ENCODE measurements at places on chromosomes 3 and 15.

DNA sequence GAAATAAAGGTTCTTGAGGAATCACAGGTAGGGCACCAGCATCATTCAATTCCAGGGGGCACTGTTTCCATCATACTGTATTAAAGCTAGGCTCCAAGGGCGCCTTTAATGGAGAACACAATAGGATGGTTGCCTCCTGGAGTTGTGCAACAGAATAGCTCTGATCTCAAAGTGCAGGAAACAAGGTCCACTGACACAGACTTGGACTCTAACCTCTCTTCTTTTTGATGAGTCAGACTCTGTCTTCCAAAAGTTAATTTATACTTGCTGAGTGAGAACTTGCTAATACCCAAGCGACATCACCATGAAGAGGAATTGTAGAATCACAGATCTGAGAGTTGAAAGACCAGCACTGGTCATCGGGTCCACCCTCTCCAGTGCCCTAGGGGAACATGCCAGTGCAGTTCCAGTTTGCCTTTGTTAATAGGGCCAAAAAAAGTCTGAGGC lies 94.4 kb upstream of the PHLDB2 start:
- no peak for DNase-seq

GRCh38 chr15:74826364-74826819 lies at the start of gene CPLX3:
CPLX3 (plus strand) TSS chr15:74826627; CDS start chr15:74826704, 77 bp downstream.
- DNase-seq: no peak

- DNase-seq: no peak
These were observed 309.7 kb upstream of the TPRG1 start for GRCh38 chr3:188861842-188862744.

DNA sequence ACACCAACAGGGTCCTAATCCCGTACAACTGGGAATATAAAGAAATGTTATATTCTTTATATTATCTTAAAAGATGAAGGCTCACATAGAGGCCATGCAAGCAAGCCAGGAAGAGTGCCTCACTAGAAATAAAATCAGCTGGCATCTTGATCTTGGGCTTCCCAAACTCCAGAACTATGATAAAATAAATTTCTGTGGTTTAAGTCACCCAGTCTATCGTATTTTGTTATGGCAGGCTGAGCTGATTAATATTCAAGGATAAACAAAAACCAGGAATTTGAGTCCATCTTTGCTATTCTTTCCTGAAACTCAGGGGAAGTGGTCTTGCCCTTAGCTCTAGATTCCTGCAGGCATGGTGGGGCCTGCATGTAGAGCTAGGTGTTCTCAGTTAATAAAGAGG lies 42.7 kb downstream of the ATOSA start:
- no peak for DNase-seq

- no peak for DNase-seq
These were observed 21.6 kb downstream of the RPL22L1 start for GRCh38 chr3:170848292-170848917.

GRCh38 chr3:39284457-39284881 lies 4.6 kb upstream of the CX3CR1 start:
- DNase-seq: no peak

DNA sequence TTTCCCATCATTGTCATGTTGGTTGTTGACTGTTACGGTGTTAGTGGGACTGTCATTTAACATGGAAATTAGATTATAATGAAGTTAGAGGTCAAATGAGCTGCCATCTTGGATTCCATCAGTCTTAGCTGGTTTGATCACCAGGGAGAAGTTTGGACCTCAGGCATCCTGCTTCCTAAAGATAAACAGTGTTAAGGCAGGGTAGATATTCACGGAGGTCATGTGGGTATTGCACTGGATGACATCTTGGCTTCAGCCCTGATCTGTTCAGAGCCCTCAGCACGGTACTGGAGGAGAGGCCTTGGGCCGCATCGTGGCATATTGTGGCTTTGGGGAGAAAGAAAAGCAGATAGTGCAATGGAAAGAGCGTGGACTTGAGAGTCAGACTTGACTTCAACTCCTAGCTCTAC lies 11.1 kb upstream of the MUC20 start:
- DNase-seq: no peak

- DNase-seq: no peak
These were observed 120.5 kb upstream of the SAMMSON start for GRCh38 chr3:69879051-69879450.

GRCh38 chr15:65210770-65211481 lies at the start of gene CILP:
CILP (minus strand) TSS chr15:65211473; CDS start chr15:65209755, 1,718 bp downstream.
- DNase-seq: no peak

DNA sequence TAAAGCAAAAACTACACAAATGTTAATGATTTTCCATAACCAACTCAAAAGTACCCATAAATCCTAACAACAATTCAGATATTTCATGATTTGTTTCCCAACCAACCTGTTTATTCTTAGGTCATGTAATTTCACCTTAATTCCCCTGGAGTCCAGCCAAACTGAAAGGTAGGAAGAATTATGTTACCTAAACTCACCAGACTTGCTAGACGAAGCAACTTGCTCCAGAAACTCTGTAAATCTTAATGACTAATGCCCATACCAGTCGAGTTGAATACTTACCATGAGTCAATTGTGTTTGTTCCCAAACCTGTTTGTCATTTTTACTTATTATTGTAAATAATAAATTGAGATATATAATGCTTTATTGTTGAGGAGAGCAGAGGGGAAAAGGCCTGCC lies 1030.0 kb downstream of the TBL1XR1 start:
- no peak for DNase-seq

GRCh38 chr3:7800006-7800780 lies 701.4 kb upstream of the LMCD1 start:
- no peak for DNase-seq

DNA sequence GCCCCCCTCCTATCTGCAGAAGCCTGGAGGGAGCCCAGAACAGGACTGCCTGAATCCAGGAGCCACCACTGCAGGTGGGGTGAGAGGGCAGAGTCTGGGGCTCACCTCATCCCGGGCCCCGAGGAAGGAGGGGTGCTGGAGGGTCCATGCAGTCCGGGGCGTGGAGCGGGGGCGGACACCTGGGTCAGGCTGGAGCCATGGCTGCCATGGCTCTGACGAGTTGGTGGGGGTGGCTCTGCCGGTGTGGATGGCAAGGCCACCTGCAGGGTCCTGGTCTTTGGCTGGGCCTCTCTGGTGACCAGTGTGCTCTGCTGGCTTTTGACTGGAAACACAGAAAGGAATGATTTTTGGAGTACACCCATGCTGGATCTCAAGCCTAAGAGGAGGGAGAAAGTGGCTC lies 47.4 kb downstream of the DZIP1L start:
- no peak for DNase-seq

DNA sequence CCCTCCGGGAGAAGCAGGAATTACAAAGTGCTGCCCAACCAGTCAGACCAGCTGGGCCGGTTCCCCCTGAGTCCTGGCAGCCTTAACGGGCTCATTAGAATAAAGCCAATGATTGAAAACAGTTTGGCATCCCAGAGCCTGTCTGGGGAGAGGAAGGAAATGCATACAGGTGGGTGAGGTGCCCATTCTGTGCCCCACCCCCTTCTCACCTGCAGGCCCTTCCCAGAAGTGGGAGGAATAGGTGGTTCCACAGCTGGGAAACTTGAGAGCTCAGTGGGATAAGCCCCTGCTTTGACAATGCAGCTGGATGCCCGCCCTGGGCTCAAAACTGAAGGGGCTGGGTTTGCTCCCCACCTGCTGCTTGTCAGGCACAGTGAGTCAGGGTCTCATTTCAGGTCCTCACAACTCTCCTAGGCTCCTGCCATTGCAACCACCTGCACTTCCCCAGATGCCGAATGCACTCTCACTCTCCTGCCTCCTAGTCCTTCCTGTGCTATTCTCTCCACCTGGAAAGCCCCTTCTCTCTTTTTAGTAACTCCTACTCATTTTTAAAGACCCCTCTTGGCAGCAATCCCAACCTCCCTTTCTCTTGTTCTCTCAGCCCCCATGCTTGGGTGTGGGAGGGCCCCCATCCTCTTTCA lies 5.5 kb upstream of the BUB1B start:
- DNase-seq: no peak

- no peak for DNase-seq
These were observed 7.3 kb downstream of the ILDR1 start for GRCh38 chr3:122014741-122015140.

GRCh38 chr15:33822479-33822878 lies 145.8 kb upstream of the CHRM5 start:
- no peak for DNase-seq

DNA sequence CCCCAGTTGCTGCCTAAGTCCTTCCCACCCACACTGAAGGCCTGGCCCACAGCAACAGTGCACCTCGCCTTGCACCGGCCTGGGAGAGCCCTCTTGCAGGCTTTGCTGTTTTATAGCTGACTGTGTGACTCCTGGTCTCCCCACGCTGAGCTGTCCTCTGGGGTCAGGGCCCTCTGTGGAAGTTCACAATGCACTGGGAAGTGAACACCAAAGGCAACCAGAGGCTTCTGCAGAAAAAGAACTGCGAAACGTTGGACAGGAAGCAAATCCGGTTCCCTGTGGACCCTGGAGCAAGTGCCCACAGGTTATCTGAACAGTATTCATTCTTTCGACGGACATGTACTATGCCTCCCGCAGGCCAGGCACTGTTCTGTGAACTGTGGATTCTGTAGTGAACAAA lies 737 bp upstream of the EPHB1 start:
- DNase-seq: no peak

DNA sequence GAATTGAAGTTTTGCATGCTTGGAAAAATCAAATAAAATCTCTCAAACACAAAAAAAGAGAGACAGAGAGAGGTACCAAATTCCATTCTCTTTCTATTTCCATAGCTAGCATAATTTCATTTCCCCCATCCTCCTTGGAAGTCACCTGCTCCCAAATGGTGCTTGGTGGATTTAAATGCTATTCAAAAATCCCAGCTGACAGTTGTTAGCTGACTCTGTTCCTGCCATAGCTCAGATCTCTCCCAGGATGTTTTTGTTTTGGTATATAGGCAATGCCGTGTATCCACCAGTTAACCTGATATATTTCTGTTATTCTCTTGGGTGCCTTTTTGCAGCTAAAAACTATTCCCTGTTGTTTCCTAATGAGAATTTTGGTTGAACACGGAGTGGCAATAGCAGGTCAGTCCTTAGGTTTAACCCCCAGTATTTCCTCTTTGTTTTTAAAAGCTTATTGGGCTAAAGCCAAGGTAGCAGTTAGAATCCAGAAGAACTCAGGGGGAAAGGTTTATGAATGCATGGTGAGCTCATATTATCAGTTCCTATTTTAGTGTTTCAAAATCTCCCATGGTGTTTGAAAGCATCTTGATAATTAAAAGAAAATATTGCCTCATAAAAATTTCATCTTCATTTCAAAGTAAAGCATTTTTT lies 240.0 kb upstream of the GBE1 start:
- DNase-seq: no peak

DNA sequence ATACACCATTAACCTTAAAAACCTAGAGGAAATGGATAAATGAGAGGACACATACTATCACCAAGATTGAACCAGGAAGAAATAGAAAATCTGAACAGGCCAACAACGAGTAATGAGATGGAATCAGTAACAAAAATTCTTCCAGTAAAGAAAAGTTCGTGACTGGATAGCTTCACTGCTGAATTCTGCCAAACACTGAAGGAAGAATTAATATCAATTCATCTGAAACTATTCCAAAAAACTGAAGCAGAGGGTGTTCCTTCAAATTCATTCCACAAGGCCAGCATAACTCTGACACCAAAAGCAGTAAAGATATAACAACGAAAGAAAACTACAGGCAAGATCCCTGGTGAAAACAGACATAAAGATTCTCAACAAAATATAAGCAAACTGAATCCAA lies 195.8 kb upstream of the GPR149 start:
- no peak for DNase-seq

DNA sequence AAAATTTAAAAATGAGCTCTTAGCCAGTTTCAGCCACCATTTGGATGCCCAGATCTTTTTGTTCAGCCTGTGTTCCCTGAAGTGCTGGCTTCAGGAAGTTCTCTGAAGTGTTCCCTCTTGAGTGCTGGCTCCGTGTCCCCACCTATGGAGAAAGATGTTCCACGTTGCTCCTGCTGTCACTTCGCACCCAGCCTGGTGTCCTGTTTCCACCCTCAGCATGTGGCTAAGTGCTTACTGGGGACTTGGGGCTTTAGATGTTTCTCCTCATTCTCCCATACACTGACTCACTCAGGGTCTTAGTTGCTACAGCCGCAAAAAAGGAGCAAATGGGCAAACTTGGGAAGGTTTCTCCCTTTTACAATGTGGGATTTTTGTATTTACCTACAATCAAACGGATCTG lies 16.6 kb downstream of the CHCHD6 start:
- no peak for DNase-seq

- DNase-seq: no peak
These were observed 358.6 kb downstream of the CHST2 start for GRCh38 chr3:143478115-143478693.

GRCh38 chr3:140216249-140216648 lies 281.3 kb downstream of the CLSTN2 start:
- no peak for DNase-seq

GRCh38 chr3:192303235-192303634 lies 424.1 kb downstream of the FGF12 start:
- DNase-seq: no peak

DNA sequence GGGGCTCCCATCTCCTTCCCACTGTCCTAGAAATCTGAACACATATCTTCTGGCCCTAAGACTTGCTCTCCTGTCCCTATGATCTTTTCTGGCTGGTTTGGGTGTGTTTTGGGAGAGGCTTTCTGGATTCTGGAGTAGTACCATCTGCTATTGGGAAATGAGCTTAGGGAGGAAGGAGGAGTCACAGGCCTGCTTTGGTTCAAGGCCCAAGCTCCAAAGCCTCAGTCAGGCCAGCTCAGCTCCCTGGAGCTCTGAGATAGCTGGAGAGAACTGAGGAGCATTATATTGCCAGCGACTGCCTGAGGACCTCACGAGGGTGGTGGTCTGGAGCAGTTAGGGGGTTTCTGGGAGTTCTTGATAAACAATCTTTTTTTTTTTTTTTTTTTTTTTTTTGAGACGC lies 18.7 kb downstream of the RASGRF1 start:
- no peak for DNase-seq
